Karpas-422 (cell line): ENCODE measurements at places on chromosomes 16 and 17. TPM values are rescaled to one million over a fixed set of nuclear protein-coding genes. Genes with fewer than 3 reads are reported as not detected.

DNA sequence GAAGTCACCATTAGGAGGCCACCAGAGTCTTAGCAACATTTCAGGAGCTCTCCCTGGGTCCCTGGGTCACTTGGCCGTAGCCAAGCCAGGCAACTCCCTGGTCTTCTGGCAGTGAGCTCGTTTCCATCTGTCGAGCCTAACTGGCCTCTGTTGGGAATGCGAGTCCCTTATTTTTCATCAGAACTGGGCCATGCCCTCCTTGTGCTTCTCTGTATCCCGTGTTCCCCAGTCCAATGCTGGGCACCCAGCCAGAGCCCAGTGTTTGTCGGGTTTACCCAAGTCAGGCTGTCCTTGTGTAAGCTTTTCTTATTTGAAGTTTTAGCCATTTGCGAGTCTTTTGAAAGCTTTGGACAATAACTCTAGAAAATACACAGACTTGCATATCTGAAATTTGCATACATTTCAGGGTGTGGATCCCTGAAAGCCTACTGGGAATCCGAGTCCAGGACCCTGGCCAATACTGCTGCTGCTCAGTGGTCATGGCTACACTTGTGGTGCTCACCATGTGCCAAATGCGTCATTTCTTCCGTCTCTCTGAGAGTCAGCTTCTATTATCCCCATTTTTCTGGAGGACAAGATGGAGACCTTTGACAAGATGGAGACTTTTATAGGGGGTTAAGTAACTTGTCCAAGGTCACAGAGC is 81.6 kb upstream of the LGALS9 start:
- DNase-seq, result no peak

DNA sequence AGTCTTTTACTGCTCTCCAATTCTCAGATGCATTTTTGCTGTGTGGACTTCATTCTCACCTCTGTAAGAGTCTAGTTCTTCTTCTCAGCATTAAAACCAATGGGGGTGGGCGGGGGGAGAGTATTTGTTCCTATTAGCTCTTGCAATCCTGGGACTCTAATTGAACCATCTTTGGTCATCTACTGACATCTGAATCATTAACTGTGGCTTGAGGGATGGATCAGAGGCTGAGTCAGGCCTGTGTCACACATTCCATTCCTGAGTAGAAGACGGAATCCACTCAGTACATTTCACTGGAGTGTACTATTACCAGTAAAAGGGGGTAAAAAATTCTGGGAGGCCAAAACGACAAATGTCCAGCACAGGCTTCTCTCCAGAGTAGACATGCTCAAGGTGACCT is 12.8 kb upstream of the ZNF23 start:
- DNase-seq, result no peak

The CTRL gene
- total RNA-seq, result 1.0 and 1.6 TPM in 2 replicates

DNA sequence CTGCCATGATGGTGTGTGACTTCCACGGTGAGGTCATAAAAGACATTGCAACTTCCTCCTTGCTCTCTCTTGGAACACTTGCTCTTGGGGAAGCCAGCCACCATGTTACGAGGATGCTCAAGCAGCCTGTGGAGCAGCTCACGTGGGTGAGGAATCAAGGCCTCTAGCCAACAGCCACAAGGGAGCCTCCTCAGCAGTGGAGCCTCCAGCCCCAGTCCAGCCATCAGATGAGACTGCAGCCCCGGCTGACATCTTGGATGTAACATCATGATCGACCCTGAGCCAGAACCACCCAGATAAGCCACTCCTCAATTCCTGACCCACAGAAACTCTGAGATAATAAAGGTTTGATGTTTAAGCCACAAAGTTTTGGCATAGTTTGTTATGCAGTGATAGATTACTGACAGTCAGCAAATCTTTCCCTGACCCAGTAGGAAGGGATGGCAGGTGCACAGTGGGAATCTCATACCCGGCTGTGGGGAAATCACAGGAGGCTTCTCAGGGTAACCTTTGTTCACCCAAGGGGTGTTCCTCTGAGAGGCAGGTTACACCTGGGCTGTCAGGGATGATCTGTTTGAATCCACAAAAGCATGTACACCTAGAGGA is 23.3 kb upstream of the GINS2 start:
- DNase-seq, result no peak

DNA sequence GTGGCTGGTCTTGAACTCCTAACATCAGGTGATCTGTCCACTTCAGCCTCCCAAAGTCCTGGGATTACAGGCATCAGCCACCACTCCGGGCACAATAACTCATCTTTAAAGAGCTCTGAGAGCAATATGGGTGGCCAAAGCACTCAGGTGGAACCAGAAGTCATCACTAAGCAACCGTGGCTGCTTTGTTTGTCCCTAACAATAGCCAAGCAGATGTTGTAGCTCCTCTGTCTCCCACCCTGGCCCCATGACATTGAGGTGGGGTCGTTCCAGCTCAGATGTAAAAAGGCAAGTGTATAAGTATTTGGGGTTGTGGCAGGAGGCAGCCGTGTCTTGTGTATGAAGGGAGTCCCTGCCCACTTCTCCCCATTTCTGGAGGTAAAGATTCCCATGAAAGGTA is 3.7 kb upstream of the SCIMP start:
- no peak for DNase-seq

The NECAB2 gene
- not detected in 2 replicates for total RNA-seq

The PLEKHH3 gene
- total RNA-seq, result 6.7 and 7.0 TPM in 2 replicates

The HOXB3 gene
- total RNA-seq, result 0.97 and 6.6 TPM in 2 replicates

- no peak for DNase-seq
Observed at GRCh38 chr17:68013385-68013784, 17.1 kb upstream of the C17orf58 start.

DNA sequence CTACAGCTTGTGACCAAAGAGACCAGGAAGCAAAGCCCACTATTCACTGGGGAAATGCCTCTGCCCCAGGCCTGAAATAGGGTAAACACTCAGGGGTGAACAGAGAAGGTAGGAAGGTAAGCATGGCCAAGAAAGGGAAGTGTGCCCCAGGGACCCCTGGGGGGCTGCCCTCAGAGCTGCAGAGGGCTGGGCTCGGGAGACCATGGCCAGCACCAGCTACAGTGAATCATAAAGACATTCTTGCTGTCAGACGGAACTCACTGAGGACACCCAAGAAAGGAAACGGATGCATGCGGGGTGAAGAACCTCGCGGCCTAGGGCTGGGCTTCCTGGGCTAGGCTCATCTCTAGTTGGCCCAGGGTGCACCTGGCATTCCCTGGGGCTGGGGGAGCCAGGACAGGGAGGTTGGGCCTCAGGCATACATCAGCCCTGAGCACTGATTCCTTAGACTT is 9.6 kb downstream of the HIC1 start:
- DNase-seq, result peak; percentile 84

DNA sequence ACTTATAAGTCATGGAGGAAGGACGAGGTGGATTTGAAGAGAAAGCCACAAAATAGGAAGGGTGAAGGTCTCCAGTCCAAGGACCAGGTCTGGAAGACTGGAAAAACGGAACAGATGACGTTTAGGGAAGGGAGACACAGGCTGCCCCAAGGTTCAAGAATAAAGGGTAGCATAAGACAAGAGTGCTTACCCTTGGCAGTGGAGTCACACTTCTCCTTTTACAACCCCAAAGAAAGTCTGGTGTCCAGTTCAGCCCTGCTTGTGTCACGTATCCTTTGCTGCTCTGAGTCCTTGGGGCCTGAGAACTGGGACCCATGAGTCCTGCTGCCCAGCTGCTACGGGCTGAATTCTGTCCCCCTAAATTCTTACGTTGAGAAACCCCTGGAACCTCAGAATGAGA is 13.0 kb upstream of the GGA2 start:
- DNase-seq, result no peak

The TMEM92 gene
- not detected in 2 replicates for total RNA-seq

DNA sequence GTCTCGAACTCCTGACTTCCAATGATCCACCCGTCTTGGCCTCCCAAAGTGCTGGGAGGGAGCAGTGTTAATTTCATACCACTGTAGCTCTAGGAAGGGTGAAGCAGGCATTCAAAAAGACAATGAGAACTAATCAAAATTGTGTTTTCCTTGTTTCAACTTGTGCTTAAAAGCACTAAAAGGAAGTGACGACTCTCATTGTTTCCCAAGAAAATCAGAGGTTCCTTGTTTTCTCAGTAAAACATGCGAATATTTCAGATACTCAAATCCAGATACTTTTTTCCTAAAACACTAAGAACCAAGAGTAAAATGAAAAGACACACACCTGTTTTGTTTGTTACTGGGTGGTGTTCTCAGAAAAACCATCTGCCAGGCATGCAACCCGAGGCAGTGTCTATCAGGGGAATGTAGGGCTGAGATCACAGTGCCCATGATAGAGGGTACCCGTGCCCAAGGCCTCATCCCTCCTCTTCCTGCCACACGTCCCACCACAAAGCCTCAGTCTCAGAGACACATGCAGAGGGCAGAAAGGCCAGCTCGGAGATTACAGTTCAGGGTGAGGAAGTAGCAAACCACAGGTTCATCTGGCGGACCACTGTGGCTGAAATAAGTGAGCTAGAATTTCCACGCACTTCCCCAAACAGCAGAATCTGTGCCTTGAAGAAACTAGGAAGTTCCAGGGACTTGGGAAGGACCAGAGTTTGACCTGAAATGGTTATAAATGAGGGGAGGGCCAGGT is 33.7 kb downstream of the GINS3 start:
- peak; percentile 72 for DNase-seq

- DNase-seq, result no peak
Observed at GRCh38 chr16:69417520-69418199, 6.8 kb upstream of the CYB5B start.

- DNase-seq, result peak; percentile 38
Observed at GRCh38 chr17:78315355-78316114, 44.3 kb downstream of the SOCS3 start.

The GINS2 gene
- total RNA-seq, result 10.4 and 14.2 TPM in 2 replicates

- DNase-seq, result no peak
Observed at GRCh38 chr17:37714897-37715296, 30.0 kb downstream of the HNF1B start.

- no peak for DNase-seq
Observed at GRCh38 chr17:73052923-73053322, 39.6 kb downstream of the SLC39A11 start.

DNA sequence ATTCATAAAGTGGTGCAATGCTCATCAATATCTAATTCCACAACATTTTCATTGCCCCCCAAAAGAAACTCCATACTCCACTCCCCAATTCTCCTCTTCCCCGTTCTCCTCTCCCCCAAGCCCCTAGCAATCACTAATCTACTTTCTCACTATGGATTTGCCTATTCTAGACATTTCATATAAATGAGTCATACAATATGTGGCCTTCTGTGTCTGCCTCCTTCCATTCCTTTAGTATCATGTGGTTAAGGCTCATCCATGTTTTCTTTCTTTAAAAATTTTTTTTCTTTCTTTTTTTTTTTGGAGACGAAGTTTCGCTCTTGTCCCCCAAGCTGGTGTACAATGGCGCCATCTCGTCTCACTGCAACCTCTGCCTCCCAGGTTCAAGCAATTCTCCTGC is 56.3 kb upstream of the HAS3 start:
- DNase-seq, result no peak

The MPP2 gene
- not detected in 2 replicates for total RNA-seq

DNA sequence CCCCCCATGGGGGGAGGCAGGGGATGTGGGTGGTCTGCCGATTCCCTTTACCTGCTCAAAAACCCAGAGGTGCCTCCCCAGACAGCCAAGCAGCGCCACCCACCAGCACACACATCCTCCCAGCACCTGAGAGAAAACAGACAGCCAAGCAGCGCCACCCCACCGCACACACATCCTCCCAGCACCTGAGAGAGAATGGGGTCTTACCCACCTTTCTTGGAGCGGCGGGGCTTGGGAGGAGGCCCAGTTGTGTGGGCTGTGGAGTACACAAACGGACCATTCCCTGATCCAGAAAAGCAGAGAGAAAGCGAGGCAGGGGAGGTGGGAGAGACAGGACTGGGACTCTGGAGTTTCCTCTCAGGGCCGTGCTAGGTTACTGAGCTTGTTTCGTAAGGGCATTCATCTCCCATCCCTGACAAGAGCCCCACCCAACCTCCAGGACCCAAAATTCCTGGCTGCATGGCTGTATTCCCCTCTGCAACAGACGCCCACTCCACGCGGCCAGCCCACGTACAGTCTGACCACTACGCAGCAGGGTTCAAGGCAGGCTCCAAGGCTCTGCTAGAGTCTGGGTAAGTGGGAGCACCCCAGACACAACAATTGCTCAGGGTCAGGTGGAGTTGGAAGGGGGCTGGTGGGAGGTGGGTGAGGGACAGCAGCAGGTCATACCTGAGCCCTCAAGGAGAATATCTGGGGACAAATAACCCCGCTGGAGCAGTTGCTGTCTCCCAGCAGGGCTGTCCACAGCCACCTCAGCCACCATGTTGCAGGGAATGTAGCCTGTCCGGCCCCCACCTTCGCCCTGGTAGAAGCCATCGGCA is 22.3 kb downstream of the TSPOAP1 start:
- no peak for DNase-seq

- DNase-seq, result no peak
Observed at GRCh38 chr16:72996291-72997062, 51.5 kb downstream of the ZFHX3 start.

GRCh38 chr16:3673676-3674377 is 19.3 kb downstream of the DNASE1 start:
- DNase-seq, result no peak

The SLC13A2 gene
- total RNA-seq, result not detected in 2 replicates

DNA sequence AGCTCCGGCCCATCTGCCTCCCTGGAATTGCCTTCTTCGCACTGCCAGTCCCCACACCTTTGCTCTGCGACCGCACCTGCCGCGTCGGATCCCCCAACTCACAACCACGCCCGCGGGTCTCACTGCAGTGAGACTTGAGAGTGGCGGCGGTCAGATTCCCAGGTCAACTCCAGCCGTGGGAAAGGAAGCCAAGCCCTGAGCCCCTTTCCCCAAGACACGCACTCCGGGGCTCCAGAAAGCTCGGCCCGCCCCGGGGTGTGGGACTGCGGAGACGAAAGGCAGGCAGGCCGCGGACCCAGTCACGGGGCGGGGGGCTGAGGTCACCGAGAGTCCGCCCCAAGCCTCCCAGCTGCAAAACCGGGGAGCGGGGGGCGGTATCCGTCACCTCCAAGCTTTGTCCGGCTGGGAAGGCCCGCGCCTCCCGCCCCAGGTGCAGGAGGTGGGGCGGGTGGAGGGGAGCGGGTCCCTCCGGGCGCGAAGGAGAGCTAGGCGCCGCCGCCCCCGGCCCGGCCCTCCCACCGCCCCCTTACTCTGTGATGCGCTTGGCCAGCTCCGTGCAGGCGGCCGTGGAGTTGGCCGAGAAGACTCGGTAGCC is 615 bp downstream of the PRPSAP1 start:
- peak; percentile 55 for DNase-seq

- no peak for DNase-seq
Observed at GRCh38 chr17:48121923-48122664, 14.5 kb downstream of the SNX11 start.

- no peak for DNase-seq
Observed at GRCh38 chr16:69818891-69819545, 56.9 kb downstream of the WWP2 start.

- DNase-seq, result no peak
Observed at GRCh38 chr17:33905338-33905800, 349.7 kb upstream of the CCL2 start.

DNA sequence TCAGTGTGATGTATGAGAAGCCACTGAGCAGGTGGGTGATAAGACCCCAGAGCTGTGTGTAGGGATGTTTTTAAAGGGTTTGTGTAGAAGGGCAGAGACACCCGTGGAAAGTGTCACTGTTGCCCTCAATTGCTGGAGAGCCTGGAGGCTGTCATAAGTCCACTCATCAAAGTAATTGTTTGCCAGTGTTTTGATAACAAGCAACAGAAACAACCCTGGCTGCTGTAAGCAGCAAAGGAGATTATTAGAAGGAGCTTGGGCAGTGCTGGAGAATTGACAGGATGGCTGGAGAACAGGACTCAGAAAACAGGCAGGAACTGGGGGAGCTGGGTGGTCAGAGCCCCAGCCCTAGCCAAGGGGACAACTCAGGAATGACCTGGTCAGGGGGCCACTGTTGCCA is 119.6 kb downstream of the CCDC182 start:
- DNase-seq, result no peak
